SW 1271 (cell line): ENCODE measurements at places on chromosomes 4 and X.

DNA sequence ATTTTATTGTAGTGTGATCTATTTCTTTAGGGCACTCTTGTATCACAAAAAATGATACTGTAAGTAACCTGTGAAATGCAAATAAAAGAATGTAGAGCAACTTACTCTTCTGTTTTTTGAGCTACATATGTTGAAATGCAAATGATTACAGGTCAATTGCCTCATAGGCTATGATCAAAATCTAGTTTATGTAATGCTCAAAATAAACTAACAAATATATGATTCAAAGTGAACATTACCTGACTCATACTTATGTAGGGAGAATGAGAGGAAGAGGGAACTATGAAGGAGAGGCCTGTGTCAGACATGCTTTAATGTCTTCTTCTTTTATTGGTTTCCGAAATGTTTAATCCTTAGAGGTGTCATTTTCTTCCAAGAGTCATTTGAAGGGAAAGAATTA is 5.0 kb upstream of the RPS6KA3 start:
- DNase-seq, result no peak

DNA sequence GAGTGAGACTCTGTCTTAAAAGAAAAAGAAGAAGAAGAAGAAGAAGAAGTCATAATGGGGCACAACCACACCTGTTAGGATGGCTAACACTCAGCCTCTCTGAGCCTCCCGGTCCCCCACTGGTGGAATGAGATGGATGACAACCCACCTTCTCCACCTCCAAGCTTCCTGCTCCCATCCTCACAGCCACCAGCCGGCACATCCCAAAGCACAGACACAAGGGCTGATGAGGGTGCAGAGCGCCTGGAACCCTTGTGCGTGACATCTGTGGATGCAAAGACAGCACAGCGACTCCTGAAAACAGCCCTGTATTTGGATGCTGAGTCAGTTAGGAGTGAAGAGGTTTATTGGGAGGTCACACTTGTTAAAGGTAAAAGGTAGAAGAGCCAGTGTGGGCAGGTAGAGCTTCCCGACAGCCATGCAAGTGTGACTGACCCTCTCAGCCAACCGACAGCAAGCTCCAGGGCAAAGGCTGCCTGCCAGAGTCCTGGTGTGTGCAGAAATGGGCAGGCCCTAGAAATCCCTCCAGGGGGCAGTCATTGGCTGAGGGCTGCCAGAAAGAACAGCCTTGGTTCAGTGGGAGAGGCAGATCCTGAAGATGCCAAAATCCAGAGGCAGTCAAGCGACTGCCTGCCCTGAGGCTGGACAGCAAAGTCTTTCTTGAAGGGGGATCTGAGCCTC is 26.6 kb upstream of the MAN2B2 start:
- peak; percentile 15 for DNase-seq

- DNase-seq, result no peak
Observed at GRCh38 chr4:173498023-173498422, 32.0 kb downstream of the HAND2 start.

- DNase-seq, result no peak
Observed at GRCh38 chr4:102503831-102504786, 3.0 kb downstream of the NFKB1 start.

GRCh38 chr4:111228396-111228795 is 605.5 kb upstream of the PITX2 start:
- no peak for DNase-seq

DNA sequence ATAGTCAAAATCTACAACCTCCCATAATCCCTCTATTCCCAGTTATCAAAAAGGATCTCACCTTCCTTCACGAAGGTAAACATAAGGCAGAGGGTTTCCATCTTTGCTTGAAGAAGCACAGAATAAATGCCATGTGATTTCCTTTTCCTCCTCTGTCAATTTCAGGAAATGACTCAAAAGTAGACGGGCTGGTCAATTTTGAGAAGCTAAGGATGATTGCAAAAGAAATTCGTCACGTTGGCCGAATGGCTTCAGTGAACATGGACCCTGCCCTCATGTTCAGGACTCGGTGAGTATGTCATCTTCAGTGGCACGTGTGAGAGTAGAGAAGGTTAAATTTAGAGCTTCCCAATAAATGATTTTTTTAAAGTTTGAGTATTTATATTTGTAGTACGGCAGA is 240.2 kb downstream of the RAPGEF2 start:
- no peak for DNase-seq

- DNase-seq, result no peak
Observed at GRCh38 chrX:108022491-108023089, 22.3 kb upstream of the VSIG1 start.

DNA sequence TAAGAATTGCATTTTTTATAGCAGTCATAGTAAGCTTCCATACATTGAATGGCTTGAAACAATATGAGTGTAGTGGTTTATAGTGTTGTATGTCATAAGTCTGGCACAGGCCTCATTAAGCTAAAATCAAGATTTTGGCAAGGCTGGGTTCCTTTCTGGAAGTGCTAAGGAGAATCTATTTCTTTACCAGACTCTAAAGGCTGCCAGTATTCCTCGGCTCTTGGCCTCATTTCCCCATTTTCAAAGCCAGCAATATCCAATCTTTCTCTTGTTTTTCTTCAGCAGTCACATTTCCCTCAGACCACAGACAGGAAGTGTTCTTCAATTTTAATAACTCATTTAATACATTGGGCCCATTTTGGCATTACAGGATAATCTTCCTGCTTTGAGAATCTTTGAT is 1155.5 kb upstream of the PABPC4L start:
- DNase-seq, result no peak

GRCh38 chr4:1090465-1091440 is 22.6 kb downstream of the RNF212 start:
- DNase-seq, result no peak

DNA sequence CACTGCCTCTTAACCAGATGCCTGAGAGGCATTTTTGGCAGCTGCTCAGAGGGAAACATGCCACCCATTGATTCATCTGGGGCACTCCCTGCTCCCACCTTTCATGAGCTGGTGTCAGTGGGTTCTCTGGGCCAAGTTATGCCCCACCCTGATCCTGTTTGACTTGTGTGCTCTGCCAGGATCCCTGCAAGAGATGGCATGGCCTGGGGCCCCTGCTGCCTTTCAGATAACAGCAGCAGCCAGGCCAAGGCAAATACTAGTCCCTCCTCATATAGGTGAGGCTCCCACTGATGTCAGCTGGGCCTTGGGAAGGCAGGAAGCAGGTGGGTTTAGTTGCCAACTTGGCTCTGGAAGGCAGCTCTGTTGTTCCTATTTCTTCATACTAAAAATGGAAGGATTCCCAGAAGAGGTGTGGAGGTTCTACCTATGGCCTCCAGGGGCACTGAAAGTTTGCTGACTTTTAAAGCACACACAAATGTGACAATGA is 192.9 kb upstream of the RBPJ start:
- no peak for DNase-seq

- DNase-seq, result peak; percentile 89
Observed at GRCh38 chrX:77899081-77899828, at the start of gene COX7B. TSS of gene COX7B (plus strand) at chrX:77899468. CDS start at chrX:77899554, 86 bp downstream.

GRCh38 chr4:110970642-110971041 is 347.8 kb upstream of the PITX2 start:
- DNase-seq, result no peak

GRCh38 chr4:8675383-8675782 is 82.8 kb downstream of the CPZ start:
- no peak for DNase-seq

DNA sequence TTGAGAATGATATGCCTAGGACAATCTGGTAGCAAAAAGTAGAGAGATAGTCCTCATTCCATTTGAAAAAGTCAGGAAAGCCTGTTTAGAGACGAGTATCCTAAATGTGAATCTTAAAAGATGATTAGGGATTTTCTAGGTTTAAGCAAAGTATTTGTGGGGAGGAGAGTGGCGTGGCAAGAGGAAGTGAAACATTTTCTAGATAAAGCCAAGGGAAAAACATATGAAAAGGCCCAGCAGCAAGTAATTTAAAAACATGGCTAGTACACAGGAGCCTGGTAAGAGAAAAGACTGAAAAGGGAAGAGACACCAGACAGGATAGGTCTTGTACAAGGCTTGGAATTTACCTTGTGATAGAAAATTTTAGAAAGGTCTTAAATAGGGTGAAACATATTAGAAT is 45.9 kb downstream of the CORIN start:
- DNase-seq, result no peak

DNA sequence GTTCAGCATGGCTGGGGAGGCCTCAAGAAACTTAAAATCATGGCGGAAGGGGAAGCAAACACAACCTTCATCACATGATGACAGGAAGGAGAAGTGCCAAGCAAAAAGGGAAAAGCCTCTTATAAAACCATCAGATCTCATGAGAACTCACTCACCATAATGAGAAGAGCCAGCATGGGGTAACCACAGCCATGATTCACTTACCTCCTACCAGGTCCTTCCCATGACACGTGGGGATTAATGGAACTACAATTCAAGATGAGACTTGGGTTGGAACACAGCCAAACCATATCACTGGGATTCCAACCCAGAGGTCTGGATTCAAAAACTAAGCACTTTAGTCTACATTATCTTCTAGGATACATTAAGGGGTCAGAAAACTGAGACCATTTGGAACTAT is 609.6 kb upstream of the SPANXN1 start:
- no peak for DNase-seq

- DNase-seq, result no peak
Observed at GRCh38 chr4:138724530-138724929, 291.1 kb upstream of the NOCT start.

GRCh38 chr4:87025614-87026041 is 90.8 kb downstream of the AFF1 start:
- DNase-seq, result no peak

GRCh38 chr4:51894059-51894645 is 51.2 kb downstream of the DCUN1D4 start:
- DNase-seq, result no peak

GRCh38 chr4:146522869-146523205 is 1.1 kb upstream of the SLC10A7 start:
- DNase-seq, result peak; percentile 13

DNA sequence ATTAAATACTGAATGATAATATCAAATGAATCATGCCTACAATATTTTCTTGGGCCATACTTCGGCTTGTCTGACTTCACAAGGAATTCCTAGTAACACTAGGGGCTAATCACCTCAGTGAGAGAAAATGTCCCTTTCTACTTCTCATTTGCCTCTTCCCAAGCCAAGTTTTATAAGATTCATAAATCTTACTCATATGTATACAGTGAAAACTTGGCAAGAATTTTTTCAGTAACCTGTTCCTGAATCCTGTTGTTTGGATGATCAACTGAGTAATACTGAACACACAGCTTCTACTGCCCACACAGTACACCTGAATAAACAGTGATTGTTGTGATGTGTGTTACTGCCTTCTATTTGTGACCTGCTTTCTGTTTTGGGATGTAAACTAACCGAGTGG is 16.5 kb downstream of the TMPRSS11E start:
- no peak for DNase-seq

GRCh38 chrX:111181951-111182350 is 86.0 kb downstream of the PAK3 start:
- DNase-seq, result no peak

DNA sequence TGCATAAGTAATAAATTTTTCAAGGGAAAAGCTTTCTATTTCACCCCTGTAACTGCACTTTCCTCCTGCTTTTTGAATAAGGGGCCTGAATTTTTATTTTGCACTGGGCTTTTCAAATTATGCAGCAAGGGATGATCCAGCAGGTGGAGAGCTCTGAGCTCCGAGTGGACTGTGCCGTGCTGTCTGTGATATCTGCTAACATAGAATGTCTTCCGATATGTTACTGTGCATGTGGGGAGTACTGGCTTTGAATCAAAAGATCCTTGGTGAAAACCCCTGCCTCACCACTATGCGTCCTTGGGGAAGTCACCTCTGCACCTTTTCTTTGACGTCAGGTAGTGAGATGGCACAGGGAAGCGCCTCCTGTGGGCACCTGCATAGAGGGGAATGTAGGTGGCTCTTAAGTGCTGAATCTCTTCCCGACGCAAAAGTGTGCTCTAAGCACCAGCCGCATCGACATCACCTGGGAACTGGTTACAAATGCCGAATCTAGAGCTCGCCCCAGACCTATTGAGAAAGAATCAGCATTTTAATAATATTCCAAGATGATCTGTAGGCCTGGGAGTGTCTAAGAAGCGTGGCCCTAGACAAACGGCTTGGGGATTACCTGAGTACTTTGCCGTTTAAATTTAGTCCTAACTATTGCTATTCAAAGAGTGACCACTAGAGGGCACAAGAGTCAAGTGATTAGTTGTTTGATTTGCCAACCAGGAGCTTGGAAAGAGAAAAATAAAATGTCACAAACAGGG is 19.2 kb upstream of the WFS1 start:
- DNase-seq, result peak; percentile 27

DNA sequence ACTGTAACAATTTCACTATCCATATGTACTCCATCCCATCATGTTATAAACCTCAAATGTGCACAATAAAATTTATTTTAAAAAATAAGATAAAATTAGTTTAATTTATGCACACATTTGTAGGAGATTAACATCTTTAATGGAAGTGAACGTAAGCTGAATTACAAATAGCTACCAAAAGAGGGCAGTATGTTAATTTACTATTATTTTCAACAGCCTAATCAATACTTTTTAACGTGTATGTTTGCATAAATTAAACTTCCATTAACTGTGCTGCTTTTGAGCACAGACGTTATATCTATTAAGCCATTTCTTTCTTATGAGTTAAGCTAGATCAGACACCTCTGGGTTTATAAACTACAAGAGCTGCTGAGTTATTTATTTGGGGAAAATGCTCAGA is 56.5 kb upstream of the PHKA2 start:
- DNase-seq, result no peak

GRCh38 chr4:25131926-25132325 is 28.3 kb downstream of the SEPSECS start:
- DNase-seq, result no peak

DNA sequence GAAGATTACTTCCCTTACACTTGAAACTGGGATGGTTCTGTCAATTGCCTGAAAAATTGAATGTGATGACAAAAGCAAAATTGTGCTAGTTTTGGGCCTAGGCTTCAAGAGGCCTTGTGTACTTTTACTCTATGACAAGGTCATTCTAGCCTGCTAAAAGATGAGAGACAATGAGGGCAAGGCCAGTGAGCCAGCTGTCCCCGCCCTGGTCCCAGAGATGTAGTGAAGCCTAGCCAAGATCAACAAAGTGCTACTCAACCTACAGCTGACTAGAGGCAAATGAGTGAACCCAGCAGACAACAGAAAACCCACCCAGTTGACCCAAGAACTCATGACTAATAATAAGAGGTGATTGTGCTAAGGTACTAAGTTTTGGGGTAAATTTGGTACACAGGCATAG is 248.7 kb downstream of the IL15 start:
- no peak for DNase-seq

GRCh38 chr4:102799816-102800215 is 27.5 kb downstream of the UBE2D3 start:
- DNase-seq, result no peak

DNA sequence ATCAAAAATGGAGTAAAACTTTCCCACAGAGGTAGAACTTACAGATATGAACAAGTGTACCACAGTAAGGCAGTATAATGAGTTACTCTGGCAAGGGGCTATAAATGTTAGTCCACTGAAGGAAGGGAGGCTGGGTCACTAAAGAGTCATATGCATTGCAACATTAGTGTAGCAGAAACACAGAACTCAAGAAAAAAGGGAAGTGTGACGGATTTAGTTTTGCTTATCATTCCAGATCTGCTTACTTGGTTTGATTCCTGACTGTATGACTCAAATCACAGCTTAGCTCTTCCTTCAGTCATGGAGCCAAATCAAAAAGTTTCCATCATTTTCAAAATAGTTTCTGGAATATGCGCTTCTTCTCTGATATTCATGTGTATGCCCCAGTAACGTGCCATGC is 148.7 kb downstream of the FSTL5 start:
- DNase-seq, result no peak

GRCh38 chrX:129773649-129774458 is 5.9 kb upstream of the SASH3 start:
- no peak for DNase-seq

- DNase-seq, result no peak
Observed at GRCh38 chrX:65600106-65600505, 65.5 kb upstream of the LAS1L start.
